ENCODE measurements at places on chromosomes 1 and 21.

- no peak for DNase-seq
These were observed 67.1 kb downstream of the GFI1 start for GRCh38 chr1:92419642-92420041.

GRCh38 chr1:168470901-168471431 lies 72.8 kb downstream of the XCL2 start:
- peak; percentile 99 for DNase-seq

- DNase-seq, result no peak
These were observed 6.1 kb upstream of the RIPPLY3 start for GRCh38 chr21:37000381-37000780.

GRCh38 chr1:50724626-50725286 lies 235.3 kb downstream of the FAF1 start:
- DNase-seq, result no peak

DNA sequence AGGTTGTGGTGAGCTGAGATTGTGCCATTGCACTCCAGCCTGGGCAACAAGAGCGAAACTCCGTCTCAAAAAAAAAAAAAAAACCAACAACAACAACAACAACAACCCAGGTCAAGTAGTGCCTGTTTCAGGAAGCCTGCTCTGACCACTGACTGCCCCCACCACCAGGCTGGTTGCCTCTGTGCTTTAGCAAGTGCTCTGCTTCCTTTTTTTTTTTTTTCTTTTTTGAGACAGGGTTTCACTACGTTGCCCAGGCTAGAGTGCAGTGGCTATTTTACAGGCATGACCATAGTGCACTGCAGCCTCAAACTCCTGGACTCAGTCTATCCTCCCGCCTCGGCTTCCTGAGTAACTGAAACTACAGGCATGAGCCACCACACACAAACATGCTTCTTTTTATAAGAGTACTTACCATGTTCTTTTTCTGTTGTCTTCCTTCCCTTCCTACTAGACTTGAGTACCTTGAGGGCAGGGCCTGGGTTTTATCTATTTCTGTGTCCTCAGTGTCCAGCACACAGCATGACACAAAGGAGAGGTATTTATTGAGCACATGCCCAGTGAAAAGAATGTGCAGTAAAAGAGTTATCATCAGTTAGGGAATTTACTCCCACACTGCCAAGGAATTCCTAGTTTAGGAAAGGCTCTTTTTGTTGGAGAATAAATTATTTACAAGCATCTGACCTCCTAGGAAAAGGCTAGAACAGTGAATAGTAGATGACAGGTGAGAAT lies 9.9 kb upstream of the COA7 start:
- DNase-seq, result peak; percentile 81

All from renal cortical epithelial cell (primary cell).